ENCODE measurements at places on chromosomes 16 and 17.
A peak's percentile ranks its signal among the peaks of the same experiment; 100 is the strongest.

DNA sequence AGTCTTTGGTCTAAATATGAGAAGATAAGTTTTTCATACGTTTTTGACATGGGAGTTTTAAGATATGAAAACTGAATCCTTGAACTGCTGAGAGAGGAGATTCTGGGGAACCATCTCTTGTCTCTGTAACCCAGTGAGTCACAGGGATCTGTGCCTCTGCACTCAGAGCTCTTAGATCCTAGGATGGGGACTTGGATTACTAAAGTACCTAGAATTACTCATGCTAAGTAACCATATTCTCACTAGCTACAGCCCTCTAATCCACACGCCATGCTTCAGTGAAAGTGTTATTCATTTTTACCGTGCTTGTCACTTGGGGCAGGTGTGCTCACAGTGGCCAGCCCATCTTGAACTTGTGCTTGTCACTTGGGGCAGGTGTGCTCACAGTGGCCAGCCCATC lies 2.0 kb downstream of the MRM3 start:
- no peak for ATAC-seq

DNA sequence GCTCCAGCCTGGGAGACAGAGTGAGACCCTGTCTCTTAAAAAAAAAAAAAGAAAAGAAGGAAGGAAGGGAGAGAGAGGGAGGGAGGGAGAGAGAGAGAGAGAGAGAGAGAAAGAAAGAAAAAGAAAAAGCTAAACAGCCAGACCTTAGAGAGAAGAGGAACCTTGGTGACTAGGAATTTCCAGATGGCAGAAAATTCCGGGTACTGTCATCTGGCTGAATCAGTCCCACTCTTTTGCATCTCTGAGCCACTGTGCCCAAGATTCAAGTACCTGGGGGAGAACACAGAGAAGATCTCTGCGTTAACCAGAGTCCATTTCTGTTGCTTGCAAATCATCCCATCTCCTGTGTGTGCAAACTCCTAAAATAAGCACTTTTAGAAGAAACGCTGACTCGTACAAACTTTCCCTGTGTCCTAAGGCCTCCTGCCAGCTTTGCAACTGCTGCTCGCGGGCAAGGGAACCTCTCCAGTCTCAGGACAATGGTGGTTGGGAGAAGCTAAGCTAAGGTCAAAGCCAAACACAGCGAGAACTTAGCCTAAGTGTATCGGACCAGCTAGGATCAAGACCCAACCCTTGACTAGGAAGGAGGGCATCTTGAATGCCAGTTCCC lies 18.0 kb downstream of the BMERB1 start:
- ATAC-seq, result no peak

- no peak for ATAC-seq
Measured at GRCh38 chr16:30637944-30638343, 12.8 kb upstream of the PRR14 start.

DNA sequence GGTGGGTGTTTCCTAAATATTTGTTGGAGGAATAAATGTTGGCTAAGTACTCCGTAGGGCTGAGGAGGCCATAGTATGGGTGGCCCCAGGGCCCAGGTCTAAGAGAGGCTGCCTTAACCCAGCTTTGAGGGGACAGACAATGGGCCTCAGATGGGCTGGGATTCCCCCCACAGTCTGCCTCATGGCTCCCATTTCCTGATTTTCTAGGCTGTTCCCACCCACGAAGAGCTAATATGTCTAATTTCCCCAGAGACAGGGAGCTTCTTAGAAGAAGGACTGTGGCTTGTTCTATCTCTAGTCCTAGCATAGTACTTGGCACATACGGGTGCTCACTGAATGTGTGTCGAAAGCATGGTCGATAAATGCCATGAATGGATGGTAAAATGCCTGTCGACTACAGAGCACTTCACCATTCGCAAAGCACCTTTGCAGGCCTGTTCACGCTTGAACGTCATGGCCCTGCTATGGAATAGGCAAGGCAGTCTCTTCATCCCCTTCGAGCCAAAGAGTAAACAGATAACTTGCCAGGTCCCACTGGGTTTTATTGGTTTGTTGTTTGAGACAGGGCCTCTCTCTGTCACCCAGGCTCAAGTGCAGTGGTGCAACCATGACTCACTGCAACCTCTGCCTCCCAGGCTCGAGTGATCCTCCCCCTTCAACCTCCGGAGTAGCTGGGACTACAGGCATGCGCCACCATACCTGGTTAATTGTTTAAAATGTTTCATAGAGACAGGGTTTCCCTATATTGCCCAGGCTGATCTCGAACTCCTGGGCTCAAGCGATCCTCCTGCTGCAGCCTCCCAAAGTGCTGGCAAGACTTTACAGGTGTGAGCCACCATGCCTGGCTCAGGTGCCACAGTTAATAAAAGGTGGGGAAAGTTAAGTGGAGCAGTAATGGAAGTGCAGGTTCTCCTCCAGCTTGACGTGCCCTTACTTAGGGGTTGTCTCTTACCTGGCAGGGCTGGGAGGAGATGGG lies 9.7 kb downstream of the CHAD start:
- no peak for ATAC-seq

DNA sequence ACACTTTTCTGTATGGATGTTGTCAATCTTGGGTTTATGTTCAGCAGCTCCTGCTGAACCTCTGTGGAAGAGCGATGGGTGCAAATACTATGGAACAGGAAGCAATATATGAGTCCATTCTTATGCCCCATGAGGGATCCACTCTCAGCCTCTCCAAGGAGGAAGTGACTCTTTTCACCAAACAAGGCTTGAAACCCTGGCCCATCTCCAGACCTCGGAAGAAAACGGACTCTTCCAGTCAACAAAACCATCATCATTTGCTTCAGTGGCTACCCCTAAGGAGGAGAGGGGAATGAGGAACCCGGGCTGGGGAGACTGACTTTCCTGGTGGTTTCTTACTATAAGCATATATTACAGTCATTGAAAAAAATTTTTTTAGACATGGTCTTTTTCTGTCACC lies 206.2 kb downstream of the AXIN2 start:
- ATAC-seq, result no peak

DNA sequence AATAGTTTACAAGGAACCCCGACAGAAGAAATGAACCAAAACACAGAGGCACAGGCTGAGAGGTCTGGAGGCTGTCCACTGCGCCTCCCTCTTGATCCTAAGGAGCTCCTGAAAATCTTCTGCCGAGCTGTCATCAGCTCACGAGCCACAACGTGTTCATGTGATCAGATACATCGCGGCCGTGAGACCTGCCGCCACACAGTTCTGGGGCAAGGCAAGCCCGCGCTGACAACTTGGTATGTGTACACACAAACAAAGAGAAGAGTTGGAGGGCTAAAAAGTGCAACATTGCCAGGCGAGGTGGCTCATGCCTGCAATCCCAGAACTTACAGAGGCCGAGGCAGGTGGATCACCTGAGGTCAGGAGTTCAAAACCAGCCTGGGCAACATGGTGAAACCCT lies 7.6 kb downstream of the EXOC7 start:
- ATAC-seq, result no peak

DNA sequence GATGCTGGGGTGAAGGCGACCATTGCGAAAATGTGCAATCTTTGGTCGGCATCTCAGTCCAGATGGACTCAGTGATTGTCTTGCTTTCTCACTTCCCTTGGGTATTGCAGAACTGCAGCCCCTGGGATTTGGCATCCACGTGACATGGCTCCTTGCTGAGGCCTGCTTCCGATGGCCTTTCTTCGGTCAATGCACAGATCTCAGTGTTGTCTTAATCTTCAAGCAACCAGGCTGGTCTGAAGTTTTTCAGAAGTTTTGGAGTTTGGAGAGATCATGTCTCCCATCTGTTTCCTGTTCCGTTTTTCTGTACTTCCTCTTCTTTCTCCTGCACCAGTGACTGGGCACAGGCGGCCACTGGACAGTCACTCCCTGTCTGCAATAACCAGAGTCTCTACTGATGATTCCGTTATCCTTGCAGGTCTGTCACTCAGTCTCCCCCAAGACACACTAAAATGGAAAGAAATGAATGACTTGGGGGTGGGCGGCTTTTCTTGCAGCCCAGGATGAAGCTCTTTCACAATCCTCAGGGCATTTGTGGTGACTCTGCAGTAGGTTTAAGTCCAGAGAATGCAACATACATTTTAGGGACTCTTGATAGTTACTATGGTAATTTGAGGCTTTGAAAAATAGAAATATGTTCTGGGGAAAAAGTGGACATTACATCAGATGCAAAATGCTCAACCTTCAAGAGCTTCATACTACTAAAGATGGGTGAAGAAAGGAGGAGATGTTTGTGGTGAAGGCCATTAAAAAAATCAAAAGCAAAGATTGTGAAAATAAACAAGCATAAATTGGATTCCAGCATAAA lies 106.3 kb upstream of the ZFHX3 start:
- ATAC-seq, result peak; percentile 80

DNA sequence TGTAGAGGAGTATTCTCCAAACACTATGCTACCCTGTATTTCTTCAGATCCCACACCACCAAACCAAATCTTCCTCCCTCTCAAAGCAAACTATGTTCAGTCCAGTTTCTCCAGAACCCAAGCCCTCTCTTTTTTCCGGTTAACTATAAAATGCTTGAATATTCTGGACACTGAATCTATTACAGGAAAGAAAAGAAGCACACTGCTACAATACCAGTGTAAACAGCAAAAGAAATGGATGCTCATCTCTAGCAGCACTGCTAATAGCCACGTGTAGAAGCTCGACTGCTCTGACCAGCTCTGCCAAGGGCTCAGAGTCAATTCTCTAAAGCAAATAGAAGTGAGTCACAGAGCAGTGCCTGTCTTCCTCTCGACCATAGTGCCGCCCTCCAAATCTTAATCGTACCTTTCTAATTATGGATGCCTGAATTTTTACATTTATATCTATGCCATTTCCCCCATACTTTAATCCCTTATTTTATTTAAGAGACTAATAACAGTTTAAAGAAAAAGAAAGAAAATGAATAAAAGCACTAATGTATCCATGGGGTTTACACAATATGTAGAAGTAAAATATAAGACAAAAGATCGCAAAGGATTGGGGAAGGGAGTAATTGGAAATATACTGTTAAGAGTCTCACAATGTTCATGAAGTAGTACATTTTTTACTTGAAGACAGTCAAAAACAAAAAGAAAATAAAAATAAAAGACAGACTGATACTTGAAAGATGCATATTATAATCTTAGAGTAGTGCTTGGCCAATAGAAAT lies 154.5 kb downstream of the PARN start:
- ATAC-seq, result no peak

- peak; percentile 42 for ATAC-seq
Measured at GRCh38 chr17:77312786-77313599, 172.2 kb downstream of the SEC14L1 start.

DNA sequence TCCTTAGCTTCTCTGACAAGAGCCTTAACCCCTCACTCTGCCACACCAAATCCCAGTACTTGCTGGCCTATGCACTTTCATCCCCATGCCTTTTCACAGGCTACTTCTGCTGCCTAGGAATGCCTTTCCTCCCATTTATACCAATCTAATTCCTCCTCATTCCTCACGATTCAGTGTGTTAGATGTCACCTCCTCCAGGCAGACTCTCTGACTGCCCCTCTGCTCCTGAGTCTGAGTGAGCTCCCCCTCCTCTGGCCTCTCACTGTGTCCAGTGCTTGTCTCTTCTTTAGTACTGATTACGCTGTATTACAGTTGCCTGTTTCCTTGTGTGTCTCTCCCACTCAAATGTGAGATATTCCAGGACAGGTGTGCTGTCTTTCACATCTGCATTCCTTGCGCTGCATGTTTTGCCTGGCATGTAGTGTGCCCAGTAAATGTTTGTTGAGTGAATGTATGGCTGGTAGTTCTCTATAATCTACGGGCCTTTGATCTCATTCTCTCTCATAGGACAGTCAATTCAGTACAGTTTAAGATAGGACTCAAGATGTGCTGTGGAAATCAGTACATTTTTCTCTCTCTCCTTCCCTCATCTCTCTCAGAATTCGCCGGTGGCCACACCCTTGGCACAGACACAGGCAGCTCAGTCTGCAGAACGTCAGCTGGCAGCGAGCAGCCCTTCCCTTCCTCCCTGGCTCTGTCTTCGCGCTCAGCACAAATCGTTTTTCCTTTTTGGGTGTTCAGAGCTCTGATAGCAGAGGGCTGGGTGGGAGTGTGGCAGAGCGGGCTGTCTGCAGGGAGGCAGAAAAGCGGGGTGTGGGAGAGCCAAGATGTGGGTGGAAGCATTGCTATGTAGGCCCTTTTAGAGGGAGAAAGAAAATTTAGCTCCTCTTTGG lies 18.5 kb downstream of the ARL4D start:
- ATAC-seq, result peak; percentile 90

GRCh38 chr16:19316846-19317245 lies 31.3 kb downstream of the CLEC19A start:
- no peak for ATAC-seq

- no peak for ATAC-seq
Measured at GRCh38 chr16:1729445-1729844, 23.4 kb downstream of the MAPK8IP3 start.

DNA sequence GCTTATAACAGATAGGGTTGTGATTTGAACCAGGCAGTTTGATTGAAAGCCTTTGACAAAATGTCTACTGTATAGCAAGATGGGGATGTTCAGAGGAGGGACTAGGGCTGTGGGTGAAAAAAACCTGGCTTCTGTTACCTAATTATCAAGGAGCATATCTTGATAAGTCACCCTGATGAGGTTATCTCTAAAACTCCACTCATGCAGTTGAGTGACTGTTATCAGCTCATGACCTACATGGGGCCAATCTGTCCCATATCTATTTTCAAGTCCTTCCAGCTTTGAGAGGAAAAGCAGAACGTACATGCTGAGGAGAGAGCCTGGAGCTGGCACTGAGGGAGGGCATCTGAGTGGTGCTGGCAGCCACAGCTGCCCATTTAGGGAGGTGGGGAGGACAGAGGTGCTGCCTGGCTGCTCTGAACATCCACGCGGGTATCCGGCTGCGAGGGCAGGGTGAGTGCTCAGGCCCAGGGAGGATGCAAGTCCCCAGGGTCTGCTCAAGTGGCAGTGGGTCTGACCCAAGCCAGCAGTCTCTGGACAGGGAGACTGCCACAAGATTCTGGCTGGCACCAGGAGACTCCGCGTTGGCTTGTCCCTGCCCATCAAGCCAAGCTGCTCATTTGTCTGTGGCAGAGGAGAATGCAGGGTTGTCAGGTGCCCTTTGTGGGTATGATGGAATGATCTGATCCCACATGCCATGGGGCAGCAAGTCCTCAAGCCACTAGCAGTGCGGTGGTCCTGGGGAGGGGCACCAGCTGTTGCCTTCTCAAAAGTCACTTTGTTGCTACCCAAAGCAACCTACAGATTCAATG lies 29.2 kb downstream of the ATPAF2 start:
- no peak for ATAC-seq

GRCh38 chr17:604115-604450 lies 110.6 kb downstream of the VPS53 start:
- no peak for ATAC-seq
